MG63 (cell line): ENCODE measurements at places on chromosomes 6 and 20. TPM values are rescaled to one million over a fixed set of nuclear protein-coding genes. Genes with fewer than 3 reads are reported as not detected.

DNA sequence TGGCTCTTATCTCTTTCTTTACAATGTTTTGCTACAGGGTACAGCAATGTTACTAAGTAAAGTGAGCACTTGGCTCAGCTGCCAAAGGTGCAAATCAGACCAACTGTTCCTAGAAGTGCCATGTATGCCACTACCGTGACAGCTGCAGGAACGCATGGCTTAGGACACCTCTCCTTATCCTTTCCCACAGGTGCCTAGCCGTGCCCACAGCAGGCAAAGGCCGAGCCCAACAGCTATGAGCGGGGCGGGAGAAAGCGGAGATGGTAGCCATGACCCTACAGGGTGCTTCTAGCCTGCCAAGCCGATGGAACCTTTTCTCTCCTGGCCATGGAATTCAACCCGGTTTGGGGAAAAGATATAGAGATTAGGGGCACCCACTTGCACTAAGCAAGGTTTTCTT lies 97.1 kb downstream of the FAXC start:
- no peak for DNase-seq

SLC22A2 gene
- not detected in 2 replicates for total RNA-seq

DNA sequence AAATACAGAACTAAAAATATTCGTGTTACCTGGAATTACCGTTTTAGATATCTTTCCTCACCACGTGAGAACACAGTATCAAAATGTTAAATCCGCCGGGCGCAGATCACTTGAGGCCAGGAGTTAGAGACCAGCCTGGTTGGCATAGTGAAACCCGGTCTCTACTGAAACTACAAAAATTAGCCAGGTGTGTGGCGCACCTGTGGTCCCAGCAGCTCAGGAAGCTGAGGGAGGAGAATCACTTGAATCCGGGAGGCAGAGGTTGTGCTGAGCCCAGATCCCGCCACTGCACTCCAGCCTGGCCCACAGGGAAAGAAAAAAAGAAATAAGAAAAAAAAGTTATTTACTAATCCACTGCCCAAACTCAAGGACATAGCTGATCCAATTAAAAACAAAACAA lies 4.8 kb upstream of the DDX43 start:
- DNase-seq = no peak

SRMS gene
- not detected in 2 replicates for total RNA-seq

PRICKLE4 gene
- not detected in 2 replicates for total RNA-seq

GRCh38 chr6:151056230-151056907 lies 183.4 kb upstream of the AKAP12 start:
- DNase-seq = no peak

- no peak for DNase-seq
Observed at GRCh38 chr20:43431134-43431519, 26.6 kb upstream of the SRSF6 start.
